Occipital lobe (tissue), 3 donors: ENCODE measurements at places on chromosomes 3 and 15.

GRCh38 chr3:25362118-25362517 is 65.9 kb upstream of the RARB start:
- no peak for DNase-seq

DNA sequence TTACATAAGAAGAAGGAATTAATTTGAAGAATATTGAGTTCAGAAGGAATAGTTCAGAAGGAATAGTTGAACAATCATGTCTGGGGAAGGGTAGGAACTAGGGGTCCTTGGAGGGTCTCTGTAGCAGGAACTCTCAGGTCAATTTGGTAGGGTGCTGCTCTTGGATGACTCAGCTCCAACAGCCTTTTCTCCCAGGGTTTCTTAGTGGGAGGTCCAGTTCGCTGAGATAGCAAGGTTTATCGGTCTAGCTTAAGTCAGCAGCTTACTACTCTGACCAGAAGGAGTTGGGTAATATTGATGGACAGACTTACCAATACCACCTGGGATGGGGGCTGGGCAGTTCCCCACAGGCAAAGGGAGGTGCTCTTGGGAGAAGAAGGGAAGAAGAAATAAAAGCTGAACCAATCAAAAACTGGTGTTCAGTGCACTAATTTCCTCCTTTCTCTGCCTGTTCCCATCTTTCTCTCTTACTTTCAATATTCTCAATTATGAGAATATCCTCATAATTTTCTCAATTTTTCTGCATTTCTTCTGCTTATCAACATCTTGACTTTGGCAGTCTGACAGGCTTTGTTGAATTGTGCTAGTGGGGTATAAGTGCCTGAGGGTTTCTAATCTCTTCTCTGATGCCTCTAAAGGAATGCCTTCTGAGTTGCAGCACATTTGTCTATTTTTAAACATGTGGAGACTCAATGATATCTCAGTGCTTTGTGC is 14.4 kb upstream of the MITF start:
- no peak for DNase-seq

DNA sequence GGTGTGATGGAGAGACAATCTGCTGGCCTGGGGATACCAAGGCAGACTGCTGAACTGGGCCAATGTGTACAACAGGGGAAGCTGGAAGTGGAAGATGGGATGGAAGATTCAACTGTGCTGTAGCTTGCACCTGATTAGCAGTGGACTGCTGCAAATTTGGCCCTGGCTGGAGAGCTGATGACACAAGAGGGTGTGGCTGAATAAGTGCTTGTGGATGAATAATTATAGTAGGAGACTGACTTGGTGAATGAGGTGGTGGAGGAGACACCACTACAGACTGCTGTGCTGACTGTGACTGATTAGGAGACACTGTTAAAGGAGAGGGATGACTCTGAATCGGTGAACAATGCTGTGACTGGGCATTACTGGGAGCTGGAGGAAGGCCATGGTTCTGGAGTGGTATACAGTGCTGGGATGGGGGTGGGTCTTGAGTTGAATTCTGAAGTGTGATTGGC is 52.5 kb downstream of the PHC3 start:
- no peak for DNase-seq

GRCh38 chr3:48090166-48090939 is 74.1 kb upstream of the MAP4 start:
- DNase-seq = no peak

GRCh38 chr3:133991637-133992036 is 38.1 kb downstream of the SLCO2A1 start:
- DNase-seq = no peak

DNA sequence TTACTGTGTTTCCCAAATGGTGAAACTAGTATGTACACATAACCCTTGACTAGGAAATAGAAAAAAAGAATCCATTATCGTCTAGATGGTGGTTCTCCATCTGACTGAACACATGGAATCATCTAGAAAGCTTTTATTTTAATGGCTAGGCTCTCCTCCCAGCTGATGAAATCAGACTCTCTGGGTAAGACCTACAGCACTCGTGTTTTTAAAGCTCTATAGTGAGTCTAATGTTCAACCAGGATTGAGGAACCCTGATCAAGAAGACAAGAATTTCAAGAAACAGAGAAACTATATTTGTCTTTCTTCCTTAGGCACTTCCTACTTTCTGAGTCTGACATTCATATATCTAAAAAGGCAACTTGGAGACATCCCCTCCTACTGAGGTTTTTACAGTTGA is 118.8 kb downstream of the TMCO5A start:
- DNase-seq = no peak

DNA sequence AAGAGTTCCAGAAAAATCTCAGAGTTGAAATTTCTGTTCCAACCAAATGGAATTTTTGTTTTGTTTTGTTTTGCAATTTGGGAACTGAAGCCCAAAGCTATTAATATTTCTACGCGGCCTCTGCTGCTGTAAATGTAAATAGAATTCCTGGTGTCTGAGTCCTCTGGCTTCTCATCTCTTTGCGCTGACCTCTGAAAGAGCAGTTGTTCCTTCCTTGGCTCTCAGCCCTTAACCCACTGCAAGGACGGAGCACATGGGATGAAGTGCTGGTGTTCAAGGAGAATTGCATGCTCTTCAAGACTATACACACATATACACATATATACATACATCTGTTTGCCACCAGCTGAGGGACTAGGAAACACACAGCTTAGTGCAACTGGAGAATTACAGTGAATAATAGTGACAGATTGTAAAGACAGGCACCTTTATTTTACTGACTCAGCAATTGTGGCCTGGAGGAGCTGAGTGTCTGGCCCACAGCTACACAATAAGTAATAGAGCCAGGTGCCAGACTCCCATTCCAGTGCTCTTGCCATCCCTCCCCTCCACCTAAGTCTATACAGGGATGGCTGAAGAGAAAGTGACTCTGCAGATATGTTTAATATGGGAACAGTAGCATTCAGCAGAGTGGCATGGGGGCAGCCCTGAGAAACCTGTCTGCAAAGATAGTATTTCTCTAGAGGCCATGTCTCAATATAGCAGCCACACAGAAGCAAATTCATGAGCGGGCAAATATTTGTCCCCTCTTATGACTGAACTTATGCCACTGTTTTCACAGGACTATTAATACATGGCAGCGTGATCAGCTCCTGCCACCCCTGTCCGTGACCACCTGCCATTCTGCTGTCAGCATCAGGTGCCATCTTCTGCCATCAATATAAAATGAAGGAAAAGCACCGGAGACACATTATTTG is 42.3 kb downstream of the NEK10 start:
- DNase-seq = no peak

- DNase-seq = no peak
These were observed 91.8 kb upstream of the BCL6 start for GRCh38 chr3:187836823-187837770.

GRCh38 chr15:33243869-33244268 is 49.4 kb upstream of the FMN1 start:
- no peak for DNase-seq

DNA sequence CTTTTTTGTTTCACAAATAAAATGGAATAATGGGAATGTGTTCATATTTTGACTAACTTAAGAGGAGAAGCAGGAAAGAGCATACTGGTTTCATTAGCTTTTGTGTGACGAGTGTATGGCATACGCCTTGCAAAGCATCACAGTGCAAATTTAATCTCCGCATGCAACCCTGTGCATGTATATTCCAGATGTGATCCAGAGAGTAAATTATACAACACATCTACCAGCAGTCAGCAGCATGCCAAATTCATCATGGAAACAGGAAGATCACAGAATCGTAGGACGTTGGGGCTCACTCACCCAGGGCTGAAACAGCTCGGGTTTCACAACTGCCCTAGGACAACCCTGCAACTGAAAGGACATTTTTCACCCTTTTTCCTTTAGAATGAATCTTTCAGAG is 53.4 kb downstream of the ADAMTS9 start:
- no peak for DNase-seq

DNA sequence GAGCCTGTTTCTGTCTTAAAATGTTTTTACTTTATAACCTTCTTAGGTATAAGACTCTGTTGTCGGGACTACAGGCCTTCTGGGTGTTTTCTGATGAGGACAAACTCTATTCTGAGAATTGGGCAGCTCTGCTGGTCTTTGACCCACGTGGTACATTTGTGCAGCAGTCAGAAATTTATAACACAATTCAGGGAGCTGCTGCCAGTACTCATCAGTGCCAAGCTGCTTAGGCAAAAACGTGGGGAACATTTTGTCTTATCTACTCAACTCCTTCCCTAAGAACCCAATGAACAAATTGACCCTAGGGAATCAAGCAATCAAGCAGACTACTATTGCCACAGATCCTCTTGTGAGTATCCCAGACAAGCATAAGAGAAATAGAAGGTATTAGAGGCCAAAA is 180.7 kb upstream of the PDZRN3 start:
- no peak for DNase-seq

DNA sequence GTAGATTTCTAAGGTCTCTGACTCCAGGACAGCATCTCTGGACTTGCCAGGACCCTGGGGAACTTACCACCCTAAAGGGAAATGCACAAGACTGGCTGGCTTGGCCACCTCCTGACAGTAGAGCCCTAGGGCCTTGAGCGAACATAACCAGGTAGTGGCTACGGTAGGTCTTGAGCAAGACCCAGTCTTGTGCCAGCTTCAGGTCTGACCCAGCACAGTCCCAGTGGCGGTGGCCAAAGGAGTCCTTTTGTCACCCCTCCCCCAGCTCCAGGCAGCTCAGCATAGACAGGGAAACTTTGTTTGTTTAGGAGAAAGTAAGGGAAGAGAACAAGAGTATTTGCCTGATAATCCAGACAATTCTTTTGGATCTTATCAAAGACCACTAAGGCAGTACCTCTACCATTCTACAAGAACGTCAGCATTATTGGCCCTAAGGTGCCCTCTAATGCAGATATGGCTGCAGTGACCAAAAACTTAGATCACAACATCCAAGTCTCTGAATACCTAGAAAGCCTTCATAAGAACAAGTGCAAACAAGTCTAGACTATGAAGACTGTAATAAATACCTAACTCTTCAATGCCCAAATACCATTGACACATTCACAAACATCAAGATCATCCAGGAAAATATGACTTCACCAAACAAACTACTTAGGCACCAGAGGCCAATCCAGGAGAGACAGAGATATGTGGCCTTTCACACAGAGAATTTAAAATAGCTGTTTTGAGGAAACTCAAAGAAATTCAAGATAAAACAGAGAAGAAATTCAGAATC is 38.7 kb upstream of the FBN1 start:
- no peak for DNase-seq

- DNase-seq = no peak
These were observed 40.4 kb upstream of the IGF2BP2 start for GRCh38 chr3:185865247-185865646.

- DNase-seq = no peak
These were observed 40.8 kb downstream of the HMG20A start for GRCh38 chr15:77461486-77461885.

DNA sequence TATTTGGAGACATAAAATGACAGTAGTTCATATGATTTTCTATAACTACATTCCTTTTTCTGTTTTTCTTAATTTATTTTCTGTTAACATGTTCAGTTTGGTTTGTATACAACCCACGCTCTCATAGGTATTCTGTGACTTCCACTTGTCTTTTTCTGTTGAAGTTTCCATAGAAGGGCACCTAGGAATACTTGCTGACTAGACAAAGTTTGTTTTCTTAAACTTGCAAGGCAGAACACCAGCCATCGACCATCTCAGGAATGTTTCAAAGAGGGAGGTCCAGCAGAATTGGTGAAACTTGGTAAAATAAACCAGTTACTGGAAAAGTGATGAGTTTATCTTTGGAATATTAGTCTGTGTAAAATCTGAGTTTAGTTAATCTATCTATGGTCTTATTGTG is 403.2 kb upstream of the CADM2 start:
- DNase-seq = no peak

- DNase-seq = no peak
These were observed 131.2 kb upstream of the TRIM42 start for GRCh38 chr3:140546649-140547048.

DNA sequence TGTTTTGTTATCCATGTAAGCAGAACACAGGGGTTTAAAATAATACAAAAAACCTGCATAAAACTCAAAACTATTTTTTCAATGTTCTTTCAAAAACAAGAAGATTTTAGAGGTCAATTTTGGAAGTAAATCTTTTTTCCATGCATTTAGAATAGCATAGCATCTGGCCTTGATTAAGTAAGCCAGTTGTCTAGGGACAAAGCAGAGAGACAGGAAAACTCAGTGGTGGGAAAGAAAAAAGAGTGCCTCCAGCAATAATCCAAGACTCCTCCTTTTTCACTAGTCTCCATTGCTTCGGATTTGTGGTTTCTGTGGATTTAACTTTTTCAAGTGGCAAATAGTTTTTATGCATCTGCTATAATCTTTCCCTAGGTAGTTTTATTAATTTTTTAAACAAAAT is 88.9 kb downstream of the SUCNR1 start:
- no peak for DNase-seq

DNA sequence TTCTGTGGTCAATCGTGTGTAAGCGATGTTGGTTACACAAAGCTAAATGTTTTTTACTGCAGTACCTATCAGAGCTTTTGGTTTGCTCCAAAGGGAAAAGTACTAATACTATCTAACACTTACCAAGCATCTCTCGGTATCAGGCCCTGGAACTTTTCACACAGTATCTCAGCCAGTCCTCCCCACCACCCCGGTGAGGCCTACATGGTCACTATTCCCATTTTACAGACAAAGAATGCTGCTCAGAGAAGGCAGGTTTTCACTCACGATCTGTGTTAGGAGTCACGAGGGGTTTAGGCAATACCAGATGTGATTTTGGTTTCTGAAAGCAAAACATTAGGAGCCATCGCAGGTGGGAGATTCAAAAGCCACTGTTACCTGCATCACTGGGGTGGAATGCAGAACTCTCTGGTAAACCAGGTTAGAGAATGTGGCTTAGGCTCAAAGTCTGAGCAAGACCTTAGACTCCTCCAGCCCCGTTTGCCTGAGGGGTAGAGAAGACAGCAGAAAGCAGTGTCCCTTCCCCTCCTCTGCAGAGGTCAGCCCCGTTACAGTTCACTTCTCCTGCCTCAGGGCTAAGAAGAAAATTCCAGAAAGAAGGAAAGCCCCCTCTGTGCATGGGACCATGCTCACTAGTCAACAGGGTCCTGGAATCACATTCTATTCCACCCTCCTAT is 57.2 kb downstream of the XXYLT1 start:
- no peak for DNase-seq

- DNase-seq = no peak
These were observed 3.4 kb downstream of the KIF23 start for GRCh38 chr15:69417581-69417980.

DNA sequence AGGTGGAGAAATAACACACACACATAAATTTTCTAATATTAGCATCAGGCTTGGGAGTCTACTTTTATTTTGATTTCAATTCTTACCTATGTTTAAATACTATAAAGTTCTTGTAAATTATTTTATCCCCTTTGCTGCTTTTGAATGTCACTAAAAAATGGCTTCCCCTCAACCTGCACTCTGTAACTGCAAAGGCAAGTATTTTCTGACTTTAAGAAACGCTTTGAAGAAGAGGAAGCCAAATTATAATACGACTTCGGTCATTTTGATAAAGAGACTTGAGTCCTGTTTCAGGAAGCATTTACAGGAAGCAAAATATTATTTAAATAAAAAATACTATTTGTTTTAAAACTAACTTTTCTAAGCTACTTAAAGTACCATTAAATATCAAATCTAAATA is 627.7 kb upstream of the AGTR1 start:
- DNase-seq = no peak

GRCh38 chr3:188687389-188687788 is 484.4 kb upstream of the TPRG1 start:
- no peak for DNase-seq
